ENCODE measurements at places on chromosomes 11 and 22.

- DNase-seq: peak; percentile 41
Measured at GRCh38 chr11:117230999-117231841, 653 bp downstream of the PCSK7 start.

DNA sequence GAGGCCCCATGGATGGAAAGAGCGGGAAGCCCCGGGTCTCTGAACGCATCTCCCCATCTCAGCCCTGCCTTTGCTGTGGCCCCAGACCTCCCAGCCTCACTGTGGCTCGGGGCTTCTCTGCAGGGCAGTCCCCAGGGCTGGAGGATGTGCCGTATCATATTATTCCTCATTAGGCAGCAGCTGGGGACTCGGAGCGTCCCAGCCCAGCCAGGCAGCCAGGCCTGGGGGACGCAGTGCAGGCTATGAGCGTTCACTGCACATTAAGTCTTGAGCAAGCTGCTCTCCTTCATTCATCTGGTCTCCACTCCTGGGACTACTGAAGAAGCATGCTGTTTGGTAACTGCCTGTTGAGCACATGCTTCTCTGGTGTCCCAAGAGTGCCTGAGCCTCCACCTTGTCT lies 226.8 kb upstream of the TBCEL start:
- DNase-seq: no peak

- no peak for DNase-seq
Measured at GRCh38 chr11:8228231-8228630, 35.4 kb downstream of the LMO1 start.

DNA sequence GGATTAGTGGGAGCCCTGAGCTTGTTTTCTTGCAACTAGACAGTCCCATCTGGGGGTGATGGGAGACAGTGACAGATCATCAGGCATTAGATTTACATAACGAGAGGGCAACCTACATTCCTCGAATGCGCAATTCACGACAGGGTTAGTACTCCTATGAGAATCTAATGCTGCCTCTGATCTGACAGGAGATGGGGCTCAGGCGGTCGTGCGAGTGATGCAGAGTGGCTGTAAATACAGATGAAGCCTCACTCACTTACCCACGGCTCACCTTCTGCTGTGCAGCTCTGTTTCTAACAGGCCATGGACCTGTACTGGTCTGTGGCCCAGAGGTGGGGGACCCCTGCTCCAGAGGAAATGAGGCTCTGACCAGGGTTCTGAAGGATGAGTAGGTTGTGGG lies 125.5 kb downstream of the FBXO7 start:
- DNase-seq: no peak

- DNase-seq: peak; percentile 82
Measured at GRCh38 chr11:66479394-66480116, 679 bp upstream of the DPP3 start.

GRCh38 chr11:12686246-12687060 lies 12.2 kb downstream of the TEAD1 start:
- DNase-seq: no peak

DNA sequence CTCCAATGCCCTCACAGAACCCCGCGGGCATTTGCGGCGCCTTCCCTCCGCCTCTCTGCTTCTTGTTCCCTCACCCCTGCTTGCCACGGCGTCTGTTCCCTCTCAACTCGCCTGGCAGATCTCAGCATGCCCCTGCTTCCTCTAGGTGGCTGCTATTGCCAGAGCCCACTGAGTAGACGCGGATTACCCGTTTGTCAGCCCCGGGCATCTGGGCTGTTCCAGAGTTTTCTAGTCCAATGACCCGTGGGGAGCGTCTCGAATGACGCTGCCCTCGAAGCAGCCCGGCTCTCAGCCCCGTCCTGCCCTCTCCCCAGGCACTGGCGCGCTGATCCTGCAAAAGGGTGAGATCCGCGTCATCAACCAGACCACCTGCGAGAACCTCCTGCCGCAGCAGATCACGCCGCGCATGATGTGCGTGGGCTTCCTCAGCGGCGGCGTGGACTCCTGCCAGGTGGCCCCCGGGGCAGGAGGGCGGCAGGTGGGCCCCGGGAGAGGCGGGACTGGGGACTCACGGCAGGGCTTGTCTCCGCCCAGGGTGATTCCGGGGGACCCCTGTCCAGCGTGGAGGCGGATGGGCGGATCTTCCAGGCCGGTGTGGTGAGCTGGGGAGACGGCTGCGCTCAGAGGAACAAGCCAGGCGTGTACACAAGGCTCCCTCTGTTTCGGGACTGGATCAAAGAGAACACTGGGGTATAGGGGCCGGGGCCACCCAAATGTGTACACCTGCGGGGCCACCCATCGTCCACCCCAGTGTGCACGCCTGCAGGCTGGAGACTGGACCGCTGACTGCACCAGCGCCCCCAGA lies 49.7 kb downstream of the ST14 start:
- DNase-seq: peak; percentile 26

DNA sequence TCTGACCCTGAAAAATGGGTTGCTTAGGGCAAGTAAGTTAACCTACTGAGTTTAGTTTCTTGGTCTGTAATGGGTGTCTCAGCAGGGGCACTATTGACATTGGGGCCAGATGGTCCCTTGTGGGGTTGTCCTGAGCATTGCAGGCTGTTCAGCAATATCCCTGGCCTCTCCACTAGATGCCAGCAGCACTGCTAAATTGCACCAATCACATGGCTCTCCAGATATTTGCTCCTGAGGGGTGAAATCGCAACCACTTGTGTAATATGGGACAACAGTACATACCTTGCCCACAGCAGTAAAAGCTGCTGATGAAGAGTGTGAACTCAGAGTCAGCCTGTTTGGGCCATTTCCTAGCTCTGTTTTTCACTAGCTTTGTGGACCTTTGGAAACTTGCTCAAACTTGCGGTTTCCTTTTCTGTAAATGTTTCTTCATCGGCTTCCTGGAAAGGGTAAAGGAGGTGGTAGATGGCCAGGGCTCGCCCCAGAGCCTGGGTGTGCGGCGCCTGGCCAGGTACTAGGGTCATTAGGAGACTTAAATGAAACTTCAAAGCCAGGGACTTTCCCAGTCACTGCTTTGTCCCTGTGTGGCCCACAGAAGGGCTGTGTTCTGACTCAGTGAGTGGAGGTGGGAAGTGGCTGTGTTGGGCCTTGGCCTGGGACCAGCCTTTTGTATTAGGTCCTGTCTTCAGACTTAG lies 13.0 kb downstream of the NCF4 start:
- DNase-seq: peak; percentile 68

GRCh38 chr11:26028393-26028911 lies 303.5 kb upstream of the ANO3 start:
- DNase-seq: no peak

GRCh38 chr11:11568651-11569229 lies 53.1 kb downstream of the GALNT18 start:
- DNase-seq: no peak

DNA sequence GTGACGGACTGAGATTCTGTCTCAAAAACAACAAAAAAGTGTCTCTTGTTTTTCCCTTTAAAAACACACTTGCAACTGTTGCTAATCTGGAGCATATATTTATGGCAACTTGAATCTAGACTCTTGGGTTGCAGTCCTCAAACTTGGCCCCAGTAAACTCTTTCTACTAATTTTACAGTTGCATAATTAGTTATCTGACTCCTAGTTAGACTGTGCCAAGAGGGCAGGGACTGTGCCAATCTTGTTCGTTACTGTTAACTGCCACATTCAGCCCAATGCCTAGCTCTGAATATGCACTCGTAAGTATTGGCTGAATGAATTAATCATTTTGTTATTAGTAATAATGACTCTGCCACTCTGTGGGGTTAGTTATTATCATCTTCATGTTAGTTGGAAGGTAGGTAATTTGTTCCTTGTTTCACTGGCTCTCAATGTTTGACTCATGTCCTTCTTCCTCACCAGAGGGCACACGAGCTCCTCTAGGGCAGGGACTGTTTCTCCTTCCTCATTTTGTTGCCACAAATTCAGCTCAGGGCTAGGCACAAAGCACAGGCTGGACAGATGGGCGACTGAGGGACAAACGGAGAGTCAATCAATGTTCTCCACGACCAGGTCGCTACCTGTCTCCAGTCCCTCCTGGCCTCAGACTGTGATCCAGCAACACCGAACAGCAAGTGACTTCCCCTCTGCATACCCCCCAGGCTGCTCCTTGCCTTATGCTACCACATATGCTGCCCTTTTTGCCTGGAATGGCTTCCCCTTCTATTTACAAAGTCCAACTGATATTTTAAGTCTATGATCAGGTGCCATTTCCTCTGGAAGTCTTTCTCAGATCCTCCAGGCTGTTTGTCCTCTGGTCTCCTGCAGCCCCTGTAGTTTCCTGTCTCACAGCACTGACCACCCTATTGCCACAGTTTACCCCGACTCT lies 9.0 kb downstream of the CLPB start:
- peak; percentile 50 for DNase-seq

- DNase-seq: no peak
Measured at GRCh38 chr22:36145881-36146280, 14.7 kb downstream of the APOL3 start.

GRCh38 chr11:40130427-40130826 lies 1329.0 kb downstream of the LRRC4C start:
- DNase-seq: no peak

GRCh38 chr11:87659807-87660206 lies 515.4 kb downstream of the RAB38 start:
- DNase-seq: no peak

DNA sequence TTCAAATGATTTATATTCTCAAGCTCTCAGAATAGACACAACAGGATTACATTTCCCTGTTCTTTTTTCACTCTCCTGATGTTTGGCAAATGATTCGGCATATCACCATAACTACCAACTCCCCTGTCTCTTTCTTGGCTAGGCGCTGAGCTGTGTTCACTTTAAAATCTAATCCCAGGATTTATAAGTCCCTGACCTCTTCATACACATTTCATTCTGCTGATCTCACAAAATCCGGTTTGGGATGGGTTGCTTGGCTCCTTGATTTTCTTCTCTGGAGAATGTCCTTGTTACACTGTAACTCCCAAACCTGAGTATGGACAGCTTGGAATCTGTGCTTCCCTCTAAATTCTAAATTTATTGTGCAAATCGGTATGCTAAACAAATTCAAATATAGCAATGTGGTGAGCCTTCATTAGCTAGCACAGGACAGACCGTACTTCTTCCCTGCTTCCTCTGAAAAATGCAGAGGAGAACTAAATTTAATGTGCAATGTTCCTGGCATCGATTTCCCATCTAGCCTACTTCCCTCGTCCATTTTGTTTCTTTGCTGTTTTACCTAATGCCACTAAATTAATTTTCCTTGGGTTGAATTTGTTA lies 858.5 kb upstream of the FAT3 start:
- no peak for DNase-seq

- DNase-seq: no peak
Measured at GRCh38 chr11:1444823-1445422, 41.7 kb downstream of the MOB2 start.

DNA sequence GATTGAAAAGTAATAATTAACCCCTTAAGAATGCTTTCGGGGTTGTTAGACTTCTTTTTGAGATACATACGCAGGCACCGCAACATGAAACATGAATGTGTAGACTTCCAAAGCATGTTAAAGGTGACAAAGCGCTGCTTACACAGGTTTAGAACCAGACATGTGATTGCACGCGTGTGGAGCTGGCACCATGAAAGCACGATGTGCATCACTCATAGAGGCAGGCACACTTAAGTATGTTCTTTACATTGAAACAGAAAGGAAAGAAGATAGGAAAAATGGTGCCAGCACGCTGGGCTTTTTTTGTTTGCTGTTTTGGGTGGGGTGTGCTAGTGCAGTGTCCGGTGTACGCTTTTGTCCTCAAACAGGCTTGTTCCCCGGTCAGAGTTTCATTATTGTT lies 83.6 kb upstream of the PPARA start:
- peak; percentile 62 for DNase-seq

DNA sequence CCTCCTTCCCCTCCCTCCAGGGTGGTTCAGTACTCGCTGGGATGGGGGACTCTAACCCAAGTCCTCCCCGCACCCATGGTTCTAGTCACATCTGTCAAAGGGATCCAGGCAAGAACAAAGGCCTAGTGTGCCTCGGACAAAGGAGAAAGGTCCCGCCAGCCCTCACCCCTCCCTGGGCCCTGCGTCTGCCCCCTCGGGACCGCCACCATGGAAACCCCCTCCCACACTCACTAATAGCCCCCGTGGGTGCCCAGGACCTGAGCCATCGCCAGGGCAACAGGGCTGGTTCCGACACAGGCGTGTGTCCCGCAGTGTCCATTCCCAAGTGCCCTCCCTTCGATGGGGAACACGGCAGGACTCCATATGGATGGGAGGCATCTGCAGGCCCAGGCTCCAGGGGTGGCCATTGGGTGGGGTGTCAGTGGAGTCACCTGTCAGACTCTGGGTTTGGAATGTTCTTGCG lies 5.1 kb upstream of the CARNS1 start:
- DNase-seq: no peak

DNA sequence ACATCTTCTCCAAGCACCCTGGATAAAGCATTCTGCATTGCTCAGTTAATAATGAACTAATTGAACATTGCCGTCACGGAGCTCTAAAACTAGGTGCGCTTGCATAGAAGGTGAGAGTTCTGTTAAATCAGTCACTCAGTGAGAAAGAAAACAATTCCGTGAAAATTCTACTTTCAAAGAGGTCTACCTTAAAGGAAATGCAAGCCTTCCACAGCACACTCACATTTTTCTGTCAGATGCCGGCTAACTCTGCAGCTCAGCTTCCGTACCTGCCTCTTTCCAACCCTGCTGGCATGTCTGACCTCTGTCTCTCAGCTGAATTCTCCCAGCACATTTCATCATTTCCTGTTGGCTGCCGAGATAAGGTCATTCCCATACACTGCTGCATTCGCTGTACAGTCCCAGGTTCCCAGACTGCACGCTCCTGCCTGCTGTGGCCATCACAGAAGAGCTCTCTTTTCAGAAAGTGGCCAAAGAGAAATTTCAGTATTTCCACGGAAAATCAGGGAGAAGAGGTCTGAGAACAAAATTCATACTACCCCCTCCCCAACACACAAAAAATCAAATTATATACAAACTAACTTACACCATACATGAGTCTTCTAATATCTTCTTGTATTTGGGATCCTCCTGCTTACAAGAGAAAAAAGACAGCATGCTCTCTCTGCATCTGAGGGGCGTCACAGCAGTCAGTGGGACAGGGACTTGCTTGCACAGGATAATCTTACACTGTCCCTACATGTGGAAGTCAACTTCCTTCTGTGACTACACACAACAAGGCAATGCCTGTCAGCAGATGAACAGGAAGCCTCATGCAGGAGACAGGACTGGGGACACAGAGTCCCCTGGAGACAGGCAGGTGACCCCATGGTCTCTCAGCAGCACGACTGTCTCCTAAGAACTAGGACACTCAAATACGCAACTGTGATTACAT lies 55.1 kb downstream of the PACSIN2 start:
- no peak for DNase-seq

Measured in coronary artery (tissue), 2 donors.